NCI-H1092 (cell line): ENCODE measurements at places on chromosomes 3 and 15.
A peak's percentile ranks its signal among the peaks of the same experiment; 100 is the strongest.

GRCh38 chr15:65936282-65936681 is 67.0 kb downstream of the RAB11A start:
- peak; percentile 50 for DNase-seq

- no peak for DNase-seq
These were observed 38.2 kb downstream of the FEZF2 start for GRCh38 chr3:62335196-62335595.

GRCh38 chr3:172194702-172195406 is 155.5 kb downstream of the FNDC3B start:
- DNase-seq: peak; percentile 59

GRCh38 chr3:62686503-62687294 is 188.5 kb downstream of the CADPS start:
- DNase-seq: no peak

GRCh38 chr3:31802981-31803740 is 177.9 kb downstream of the OSBPL10 start:
- no peak for DNase-seq

GRCh38 chr15:45337224-45337623 is 41.1 kb downstream of the GATM start:
- DNase-seq: no peak

GRCh38 chr3:193773266-193774220 is 180.5 kb downstream of the OPA1 start:
- DNase-seq: no peak

DNA sequence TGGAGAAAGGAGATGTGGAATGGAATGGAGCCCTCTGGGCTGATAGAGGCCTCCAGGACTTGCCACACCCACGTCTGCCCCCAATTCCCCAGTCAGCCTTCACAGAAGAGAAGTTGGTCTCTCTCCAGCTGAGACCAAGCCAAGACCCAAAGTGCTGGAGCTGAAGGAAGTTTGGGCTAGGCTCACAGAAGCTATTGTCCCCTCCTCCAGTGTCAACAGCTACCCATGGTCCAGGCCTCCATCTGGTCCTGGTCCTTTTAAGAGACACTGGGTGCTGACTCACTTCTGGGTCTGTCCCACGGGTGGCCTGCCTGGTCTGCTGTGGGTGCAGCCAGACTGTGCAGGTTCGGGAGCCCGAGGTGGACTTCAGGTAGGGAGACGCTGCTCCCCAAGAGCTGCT is 179.8 kb downstream of the APBA2 start:
- DNase-seq: no peak

DNA sequence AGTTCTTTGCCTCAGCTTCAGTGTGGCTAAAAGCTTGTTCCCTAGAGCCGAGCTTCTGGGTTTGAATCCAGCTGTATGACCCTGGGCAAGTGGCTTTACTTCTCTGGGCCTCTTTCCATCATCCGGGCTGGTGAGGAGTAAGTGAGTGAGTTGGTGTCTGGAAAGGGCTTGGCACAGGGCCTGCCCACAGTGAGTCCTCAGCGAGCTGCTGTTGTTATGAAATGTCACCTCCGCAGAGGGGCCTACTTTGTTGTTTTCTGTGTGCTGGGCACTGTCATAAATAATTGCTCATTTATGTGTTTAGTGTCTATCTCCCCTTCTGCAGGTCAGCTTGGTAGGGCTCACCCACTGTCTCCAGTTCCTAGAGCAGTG is 31.7 kb downstream of the SLC6A6 start:
- DNase-seq: no peak

GRCh38 chr3:5047764-5048419 is 68.7 kb downstream of the BHLHE40 start:
- DNase-seq: no peak

DNA sequence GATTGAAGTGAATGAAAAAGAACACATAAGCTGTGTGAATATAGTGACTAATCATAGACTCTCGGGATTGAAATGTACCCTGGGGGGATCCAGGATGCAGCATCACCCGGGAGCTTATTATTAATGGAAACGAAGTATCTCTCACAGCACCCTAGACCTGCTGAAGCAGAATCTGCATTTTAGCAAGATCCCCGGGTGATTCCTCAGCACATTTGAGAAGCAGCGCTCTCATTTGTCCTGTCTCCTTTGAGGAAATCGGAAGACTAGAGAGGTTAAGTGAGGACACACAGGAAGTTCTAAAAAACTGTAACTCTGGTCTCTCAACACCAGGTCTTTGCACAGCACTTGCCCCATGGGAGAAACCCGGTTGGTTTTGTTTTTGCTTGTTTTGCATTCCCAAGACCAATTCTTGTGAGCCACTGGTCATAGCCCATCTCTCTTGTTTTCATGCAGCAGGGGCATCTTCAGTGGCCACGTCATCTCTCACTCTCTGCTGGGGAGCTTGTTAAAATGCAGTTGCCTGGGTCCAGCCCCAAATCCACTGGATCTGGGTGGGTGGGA is 30.2 kb downstream of the ZNF710 start:
- no peak for DNase-seq

- no peak for DNase-seq
These were observed 411.8 kb downstream of the TBC1D5 start for GRCh38 chr3:17330660-17331059.

- DNase-seq: no peak
These were observed 7.8 kb upstream of the NUP210 start for GRCh38 chr3:13427662-13428603.

DNA sequence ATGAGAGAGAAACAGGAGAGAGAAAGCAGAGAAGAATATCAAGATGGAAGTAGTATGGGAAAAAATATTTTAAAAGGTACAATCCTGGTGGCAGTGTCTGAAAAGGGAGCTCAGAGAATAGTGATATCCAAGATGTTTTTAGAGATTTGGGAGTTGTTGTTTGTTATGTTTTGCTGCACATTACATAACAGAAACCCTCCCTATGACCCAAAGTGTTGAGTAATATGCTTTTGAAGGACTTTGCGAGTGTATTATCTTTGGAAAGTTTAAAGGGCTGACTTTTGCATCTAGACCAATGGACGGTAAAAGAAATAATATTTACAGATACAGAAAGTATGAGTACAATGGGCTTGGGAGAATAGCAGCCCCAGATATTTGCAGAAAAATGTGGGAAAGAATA is 759.7 kb downstream of the NTRK3 start:
- DNase-seq: no peak

DNA sequence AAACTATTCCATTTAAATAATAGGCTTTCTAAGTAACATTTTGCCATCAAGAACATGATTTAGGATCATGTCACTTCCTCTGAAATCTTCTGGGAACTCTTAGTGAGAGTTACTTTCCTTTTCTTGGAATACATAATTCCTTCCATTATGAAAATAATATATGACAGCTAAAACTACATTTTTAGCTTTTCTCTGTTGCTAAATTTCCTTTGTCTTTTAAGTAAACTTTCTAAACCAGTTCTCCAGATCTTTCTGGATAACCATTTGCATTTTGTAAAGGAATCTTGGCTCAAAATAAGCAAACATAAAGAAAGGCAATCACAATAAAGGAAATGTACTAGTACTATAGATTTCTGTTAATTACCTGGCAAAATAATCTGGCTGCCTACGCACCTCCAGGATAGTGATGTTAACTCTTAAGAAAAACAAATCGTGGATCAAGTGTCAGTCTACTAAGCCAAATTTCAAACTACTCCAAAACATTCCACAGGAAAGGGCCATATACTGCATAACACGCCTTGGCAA is 165.7 kb downstream of the ZNF385D start:
- no peak for DNase-seq

DNA sequence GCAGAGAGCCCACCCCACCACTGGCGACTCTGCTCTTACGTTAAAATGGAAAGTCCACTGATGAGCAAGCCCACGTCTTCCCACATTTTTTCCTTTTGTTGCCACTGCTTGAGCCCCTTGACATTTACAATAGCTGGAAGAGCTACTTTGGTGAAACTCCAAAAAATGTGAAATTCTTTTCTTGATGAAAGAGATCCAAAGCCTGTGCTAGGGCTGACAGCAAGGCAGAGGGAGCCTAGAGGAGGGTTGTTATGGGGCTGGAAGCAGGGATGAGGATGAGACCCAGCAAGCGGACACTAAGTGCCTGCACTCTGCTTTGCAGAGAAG is 97.1 kb downstream of the CEMIP start:
- no peak for DNase-seq

GRCh38 chr15:31408724-31409123 is 82.1 kb downstream of the KLF13 start:
- DNase-seq: no peak

DNA sequence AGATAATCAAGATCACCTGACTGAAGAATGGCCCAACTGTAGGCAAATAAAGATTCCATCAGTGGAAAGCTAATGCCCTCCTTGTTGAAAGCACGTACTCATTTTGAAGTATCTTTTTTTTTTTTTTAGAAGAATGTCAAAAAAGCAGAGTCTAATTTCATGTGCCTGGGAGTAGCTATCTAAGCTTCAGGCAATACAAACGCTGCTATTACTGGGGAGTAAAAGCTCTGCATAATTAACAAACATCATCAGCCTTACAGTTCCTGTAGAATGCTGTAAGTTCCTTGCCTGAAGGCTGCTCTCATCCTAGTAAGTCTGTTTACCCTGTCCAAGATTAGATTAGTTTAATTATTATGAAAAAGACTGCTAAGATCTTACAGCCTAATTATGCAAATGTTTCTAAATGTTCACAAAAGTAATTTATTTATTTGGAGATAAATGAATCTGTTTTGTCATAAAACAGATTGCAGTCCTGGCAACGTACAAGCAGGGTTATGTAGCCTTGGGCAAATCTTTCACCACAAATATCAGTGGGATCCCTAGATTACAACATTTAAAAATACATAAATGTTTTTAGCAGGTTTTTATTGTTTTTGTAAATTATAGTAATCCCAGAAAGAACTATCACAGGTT is 451.3 kb upstream of the AGTR1 start:
- no peak for DNase-seq
